ENCODE measurements at places on chromosomes 2 and 18.

DNA sequence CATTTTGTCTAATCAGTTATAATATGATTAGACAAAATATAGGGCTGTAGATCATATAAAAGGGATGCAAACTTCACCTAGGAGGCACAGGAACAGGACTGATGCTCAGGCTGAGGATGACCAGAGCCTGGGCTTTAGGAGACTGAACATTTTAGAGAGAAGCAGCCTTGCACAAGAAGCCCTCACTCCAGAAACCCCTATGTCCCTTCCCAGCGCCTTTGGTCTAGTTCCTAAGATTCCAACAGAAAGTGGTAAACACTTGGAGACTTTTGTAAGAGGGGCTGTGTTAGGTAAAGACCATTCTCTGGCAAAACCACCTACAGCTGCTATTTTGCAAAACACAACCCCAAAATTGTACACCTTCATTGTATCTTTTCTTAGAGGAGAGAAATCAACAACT is 33.2 kb downstream of the GPATCH11 start:
- DNase-seq = no peak

DNA sequence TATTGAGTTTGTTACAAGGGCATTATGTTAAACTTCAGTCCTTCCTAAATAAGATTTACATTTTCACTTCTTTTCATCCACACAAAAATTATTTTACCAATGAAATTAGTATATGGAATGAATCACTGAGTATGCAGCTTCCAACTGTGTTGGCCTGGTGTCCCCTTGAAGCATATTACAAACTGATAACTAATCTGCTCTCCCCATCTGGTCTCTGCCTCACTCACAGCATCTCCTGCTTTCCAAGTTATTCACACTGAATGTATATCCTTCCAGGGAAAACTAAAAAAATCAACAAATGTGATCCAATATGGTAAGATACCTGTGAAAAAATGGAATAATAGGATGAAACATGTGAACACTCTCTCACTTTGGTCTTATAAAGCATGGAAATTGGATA is 90.0 kb upstream of the NYAP2 start:
- DNase-seq = no peak

GRCh38 chr2:170141865-170142264 is 36.1 kb upstream of the MYO3B start:
- DNase-seq = no peak

- peak; percentile 28 for DNase-seq
These were observed 17.0 kb downstream of the TTLL4 start for GRCh38 chr2:218727502-218728165.

DNA sequence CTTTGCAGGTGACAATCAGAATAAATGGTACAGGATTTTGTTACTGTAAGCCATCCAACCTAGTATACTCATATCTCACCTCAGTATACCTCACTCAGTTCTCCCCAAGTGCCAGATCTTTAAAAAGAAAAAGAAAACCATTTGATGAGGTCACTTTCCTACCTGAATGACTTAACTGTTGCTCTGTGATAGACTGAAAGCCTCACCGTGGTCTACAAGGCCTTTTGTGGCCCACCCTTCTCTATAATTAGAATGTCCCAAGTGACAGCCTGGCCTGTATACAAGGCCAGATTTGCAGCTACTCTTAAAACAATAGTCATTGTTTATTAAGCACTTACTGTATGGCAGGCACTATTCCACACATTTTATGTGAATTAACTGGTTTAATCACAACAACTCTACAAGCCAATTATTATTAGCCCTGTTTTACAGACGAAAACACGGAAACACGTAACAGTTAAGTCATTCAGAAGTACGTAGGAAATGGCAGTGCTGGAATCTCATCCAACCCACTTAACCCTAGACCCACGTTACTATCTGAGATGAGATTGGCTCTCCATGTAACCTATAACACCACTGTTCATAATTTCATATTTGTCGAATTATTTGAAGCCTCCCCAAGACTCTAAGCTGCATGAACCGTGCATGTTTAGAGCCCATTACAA is 28.3 kb downstream of the PKP4 start:
- peak; percentile 38 for DNase-seq

DNA sequence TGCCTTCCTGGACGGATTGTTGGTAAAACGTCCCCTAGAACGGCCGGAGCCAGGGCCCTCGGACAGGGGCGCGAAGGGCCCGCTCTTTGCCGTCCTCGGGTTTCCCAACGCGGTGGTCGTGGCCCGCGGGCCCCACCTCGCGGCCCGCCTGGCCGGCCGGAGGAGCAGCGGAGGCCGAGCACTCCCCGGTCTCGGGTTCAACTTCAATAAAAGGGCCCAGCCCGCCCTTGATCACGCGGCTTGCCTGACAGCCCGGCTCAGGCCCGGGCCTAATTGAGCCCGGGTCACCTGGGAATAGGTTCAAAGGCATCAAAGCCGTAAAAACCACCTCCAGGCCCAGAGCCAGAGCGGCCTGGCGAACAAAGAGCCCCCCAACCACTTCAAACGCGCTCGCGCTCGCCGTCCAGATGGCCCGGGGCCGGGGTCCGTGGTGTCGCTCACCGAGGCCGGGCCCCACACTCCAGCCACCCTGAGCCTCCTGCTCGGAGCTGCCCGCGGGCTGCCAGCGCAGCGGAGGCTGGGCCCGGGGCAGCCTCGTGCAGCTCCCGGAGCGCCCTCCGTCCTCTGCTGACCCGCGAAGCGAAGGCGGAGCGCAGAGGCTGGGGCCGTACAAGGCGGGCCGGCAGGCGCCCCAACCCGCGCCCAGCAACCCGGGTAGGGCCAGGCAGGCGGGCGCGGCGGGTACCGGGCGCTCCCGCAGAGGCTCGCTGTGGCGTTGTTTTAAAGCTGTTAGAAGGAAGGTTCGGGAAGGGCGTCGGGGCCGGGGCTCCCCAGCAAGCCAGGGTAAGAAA is 1.1 kb upstream of the TWIST2 start:
- DNase-seq = no peak

DNA sequence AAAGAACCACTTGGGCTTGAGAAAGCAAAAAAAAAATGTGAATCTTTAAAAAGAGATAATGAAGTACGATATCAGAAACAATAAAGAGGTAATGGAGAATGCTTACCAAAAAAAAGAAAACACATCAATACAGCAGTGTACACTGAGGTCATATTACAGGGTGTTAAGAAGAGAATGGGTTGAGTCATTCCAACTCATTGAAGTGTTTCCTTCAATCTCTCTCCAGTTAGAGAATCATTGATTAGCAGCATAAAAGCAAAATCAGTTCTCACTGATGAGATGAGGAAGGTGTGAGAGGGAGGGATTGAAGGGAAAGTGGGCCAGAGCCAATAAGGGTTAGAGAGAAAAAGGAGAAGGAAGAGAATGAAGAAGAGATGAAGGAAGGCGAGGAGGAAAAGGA is 43.9 kb upstream of the SGPP2 start:
- no peak for DNase-seq

- no peak for DNase-seq
These were observed 64.1 kb downstream of the POLE4 start for GRCh38 chr2:75022516-75022915.

DNA sequence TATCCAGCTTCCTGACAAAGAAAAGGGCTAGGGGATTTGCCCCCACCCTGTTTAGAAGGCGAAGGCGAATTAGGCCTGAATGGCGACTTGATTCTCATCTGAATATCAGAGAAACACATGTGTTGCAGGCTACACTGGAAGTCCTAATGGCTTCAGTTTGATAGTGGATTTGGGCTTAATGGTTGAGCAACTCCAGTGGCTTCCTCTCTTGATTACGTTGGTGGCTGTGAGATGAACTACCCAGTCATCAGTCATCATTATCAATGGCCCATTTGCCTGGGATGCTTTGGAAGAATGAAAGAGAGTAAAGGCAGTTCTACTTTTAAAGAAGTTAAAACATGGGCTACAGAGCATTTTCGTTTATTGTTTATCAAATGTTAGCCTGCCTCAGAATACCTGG is 60.9 kb upstream of the IL1R1 start:
- DNase-seq = no peak

- DNase-seq = no peak
These were observed 64.4 kb downstream of the TRABD2A start for GRCh38 chr2:84816426-84817026.

DNA sequence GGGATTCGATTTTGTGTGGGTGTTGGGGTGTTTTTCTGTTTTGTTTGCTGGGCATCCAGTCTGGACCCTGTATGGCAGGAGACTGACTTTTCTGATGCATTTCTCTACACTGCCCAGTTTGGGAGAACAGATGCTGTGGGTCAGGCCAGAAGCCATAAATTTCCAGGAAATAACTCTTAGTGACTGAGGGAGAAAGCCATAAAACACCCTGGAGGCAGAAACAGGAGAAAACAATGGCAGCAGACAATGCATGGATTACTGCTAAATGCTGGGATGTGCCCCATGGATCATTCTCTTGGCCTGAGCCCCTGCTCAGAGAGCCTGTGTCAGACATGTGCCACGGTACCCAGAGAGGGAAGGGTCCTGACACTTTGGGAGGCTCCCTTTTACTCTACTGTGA is 133.6 kb upstream of the CAPN13 start:
- DNase-seq = no peak

GRCh38 chr2:88556026-88556425 is 71.2 kb downstream of the EIF2AK3 start:
- DNase-seq = no peak

- no peak for DNase-seq
These were observed 326.8 kb downstream of the LRRTM1 start for GRCh38 chr2:79977792-79978191.

GRCh38 chr2:84643991-84644390 is 127.7 kb downstream of the DNAH6 start:
- no peak for DNase-seq

DNA sequence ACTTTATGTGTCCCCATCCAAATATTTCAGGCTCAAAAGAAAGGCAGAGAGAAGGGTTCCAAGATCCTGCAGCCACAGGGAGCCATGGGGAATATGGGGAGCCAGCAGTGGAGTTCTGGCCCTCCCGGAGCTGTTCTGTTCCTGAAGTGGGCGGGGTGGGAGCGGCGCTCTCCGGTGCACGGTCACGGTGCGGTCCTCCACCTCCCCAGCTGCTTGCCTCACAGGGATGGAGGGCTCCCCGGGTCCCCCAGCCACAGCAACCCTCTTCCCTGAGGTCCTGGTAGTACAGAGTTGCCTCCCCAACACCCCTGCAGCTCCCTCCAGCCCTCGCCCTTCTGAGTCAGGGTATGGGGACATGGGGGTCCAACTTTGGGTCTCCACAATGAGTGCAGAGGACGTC is 26.2 kb upstream of the SNED1 start:
- no peak for DNase-seq

DNA sequence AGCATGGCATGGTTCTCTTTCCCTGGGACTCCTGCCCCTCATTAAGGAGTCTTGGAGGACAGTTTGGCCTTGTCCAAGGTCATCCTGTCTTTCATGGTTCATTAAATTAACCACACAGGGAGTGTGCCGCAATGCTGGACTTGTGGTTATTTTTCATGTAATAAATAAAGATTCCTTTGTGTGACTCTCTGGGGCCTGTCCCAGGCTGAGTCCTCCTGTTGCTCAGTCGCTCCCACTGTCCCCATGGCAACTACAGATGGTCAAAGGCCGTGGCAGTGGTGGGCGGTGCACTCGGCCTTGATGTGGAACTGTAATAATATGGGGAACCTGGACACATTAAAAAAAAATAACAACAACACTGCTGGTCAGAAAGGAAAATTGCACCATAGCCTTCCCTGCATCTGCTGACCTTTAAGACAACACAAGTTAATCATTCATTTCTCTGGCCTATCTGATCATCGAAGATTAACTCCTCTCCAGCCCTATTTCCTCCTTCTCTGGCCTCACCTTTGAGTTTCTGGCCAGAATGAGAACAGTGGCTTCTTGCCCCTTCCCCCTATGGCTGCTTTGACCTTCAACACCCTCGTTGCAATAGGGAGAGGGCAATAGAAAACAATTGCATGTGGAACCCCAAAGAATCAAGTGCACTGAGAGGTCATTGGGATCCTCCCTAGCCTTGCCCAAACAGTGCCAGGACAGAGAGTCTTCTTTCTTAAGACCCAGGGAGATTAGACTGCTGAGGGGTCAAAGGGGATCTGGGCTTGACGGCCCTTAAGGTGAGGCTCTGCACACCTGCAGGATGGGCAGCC is 44.7 kb downstream of the PSD4 start:
- DNase-seq = no peak

DNA sequence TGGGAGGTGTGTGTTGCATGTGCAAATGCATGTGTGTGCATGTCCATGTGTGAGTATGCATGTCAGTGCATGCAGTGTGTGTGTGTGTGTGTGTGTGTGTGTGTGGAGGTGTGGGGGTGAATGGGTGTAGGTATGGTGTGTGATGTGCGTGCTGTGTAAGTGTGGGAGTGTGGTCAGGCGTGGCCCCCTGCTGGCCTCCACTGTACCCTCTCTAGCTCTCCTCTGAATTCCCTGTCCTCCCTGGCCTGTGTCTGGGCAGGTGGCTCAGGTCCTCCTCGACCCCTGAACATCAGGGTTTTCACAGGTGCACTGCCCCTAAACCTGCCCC is 230.2 kb downstream of the CELF4 start:
- no peak for DNase-seq

DNA sequence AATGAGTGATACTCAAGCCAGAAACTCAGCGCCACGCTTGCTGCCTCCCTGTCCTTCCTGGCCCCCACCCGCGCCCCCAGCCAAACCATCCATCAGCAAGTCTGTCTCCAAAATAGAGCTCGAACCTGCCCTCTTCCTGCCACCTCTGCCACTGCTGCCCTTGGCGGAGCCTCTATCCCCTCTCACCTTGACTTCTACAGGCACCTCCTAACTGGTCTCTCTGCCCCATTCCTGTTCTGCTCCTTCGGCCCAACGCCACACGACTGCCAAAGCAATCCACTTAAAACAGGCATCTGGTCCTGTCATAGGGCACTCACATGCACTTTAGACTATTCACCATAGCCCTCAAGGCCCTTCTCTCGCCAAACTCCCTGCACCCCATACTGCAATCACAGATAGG is 210.3 kb upstream of the SMAD2 start:
- no peak for DNase-seq

GRCh38 chr2:88764850-88765153 is 73.3 kb downstream of the RPIA start:
- DNase-seq = no peak

DNA sequence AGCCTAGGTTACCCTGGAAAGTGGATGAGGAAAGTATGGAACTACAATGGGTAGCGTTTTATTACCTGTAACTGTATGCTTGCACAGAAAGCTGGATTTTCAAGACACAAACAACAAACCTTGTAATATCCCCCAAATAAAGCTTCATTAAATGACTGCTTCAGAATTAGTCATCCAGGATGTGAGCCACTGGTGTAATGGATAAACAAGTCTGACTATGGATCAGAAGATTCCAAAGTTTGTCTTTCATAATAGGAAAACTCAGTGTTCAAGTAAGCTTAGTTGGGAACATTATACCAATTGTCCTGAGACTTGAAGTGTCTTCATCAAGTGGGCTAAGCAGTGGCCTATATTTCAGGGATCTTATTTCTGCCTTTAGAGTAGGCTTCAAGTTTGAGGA is 518.8 kb downstream of the LRP1B start:
- DNase-seq = no peak

- no peak for DNase-seq
These were observed 10.4 kb downstream of the CIB4 start for GRCh38 chr2:26630669-26631360.

- DNase-seq = no peak
These were observed 9.1 kb upstream of the UNC80 start for GRCh38 chr2:209762563-209762962.

- no peak for DNase-seq
These were observed 314.5 kb upstream of the MMADHC start for GRCh38 chr2:149902081-149902480.

GRCh38 chr2:234722176-234722575 is 225.3 kb upstream of the ARL4C start:
- DNase-seq = no peak
